ENCODE measurements at places on chromosomes 3 and 15. TPM values are rescaled to one million over a fixed set of nuclear protein-coding genes. Genes with fewer than 3 reads are reported as not detected.

- no peak for DNase-seq
Observed at GRCh38 chr3:40557575-40558161, 32.9 kb downstream of the ZNF621 start.

DNA sequence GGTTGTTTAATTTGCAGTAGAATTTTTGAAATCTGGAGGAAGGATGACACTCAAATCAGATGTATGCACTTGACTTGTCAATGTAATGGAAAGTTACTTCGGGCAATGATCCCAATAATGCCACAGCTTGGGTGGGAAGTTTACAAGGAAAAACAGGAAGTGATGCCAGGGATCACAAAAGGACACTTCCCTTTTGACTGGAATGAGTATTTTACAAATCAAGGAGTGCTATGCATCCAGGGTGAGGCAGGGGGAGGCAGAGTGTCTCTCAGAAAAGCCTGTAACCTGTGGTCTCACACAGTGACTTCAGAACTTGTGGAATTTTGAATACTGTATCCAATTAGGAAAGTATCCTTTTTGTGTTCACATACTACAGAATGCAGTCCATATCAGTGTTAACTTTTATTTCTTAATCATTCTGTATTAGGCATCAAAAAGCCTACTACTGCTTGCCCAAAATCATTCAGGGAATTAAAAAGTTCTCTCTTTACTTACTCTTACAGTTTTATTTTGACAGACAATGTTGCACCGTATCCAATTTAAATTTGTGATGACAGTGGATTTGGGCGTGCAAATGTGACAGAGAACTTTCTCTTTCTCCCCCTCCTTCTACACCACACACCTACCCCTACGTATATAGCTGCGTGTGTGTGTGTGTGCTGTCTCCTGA lies 445.1 kb downstream of the MECOM start:
- DNase-seq, result no peak

- no peak for DNase-seq
Observed at GRCh38 chr15:71333839-71334238, 218.6 kb downstream of the THSD4 start.

DNA sequence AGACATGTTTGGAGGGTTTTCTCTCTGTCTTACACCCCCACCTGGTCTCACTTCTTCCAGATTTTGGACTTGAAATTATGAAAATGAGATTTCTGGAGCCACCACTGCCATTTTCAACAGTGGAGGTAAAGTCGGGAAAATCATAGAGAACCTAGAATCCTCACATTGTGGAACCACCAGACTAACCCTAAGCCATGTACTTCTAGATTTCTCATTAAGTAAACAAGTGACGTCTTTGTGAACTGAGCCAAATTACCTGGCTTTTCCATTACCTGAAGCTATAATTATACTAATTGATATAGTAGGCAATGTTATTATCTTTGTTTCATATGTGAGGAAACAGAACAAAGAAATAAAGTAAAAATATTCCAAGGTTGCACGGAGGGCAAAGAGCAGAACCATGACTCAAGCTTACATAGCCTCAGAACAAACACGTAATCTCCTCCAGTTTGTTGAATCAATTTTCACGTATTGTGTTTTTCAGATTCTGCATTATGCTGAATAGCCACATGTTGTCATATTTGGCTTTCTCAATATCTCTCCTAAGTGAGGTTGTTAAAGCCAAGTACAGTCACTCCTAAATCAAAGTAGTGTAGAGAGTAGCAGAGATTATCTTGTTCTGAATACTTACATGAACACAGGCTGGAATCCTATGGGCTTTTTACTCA lies 101.3 kb upstream of the CMC1 start:
- DNase-seq, result no peak

DNA sequence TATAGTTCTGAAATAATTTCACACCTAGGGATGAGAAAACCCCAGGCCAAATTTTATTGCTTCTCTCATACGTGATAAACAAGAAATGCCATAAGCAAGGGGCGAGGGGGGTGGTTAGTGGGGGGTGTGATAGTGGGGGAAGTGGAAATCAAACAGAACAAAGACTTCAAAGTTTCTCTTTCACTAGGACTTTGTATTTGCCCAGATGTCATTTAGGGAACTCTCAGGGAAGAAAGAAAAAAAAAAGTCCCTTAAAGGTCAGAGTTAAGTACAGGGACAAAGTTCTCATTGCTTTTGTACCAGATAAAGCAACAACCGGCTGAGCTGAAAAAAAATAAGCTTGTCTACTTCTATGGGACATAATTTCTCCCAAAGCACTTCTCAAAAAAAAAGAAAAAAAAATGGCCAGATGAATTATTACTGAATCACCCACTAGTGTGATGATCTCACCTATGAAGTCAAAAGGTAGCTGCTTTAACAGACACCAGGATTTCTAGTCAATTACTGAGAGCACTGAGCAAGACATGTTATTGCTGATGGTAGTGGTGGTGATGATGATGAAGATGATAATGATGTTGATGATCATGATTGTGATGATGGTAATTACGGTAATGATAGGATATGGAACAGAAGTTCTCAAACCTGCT lies 56.2 kb downstream of the FHIT start:
- no peak for DNase-seq

GRCh38 chr3:119494597-119494996 lies 3.8 kb upstream of the TIMMDC1 start:
- DNase-seq, result no peak

DNA sequence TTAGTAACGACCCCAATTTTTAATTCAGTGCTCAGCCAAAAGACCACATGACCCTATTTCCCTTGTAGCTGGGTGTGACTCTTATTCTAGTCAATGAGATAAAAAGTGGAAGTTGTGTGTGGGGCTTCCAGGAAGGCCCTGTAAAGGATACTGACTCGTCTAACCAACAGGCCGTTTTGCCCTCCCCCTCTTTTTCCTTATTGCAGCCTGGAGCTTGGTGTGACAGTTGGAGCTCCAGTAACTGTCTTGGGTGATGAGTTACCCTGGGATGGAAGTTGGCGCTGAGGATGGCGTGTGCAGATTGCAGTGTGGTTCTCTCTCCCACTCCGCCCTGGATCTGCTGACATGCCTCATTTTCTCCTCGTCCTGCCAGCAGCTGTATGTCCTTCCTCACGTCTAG lies 209.3 kb upstream of the PROK2 start:
- no peak for DNase-seq

DNA sequence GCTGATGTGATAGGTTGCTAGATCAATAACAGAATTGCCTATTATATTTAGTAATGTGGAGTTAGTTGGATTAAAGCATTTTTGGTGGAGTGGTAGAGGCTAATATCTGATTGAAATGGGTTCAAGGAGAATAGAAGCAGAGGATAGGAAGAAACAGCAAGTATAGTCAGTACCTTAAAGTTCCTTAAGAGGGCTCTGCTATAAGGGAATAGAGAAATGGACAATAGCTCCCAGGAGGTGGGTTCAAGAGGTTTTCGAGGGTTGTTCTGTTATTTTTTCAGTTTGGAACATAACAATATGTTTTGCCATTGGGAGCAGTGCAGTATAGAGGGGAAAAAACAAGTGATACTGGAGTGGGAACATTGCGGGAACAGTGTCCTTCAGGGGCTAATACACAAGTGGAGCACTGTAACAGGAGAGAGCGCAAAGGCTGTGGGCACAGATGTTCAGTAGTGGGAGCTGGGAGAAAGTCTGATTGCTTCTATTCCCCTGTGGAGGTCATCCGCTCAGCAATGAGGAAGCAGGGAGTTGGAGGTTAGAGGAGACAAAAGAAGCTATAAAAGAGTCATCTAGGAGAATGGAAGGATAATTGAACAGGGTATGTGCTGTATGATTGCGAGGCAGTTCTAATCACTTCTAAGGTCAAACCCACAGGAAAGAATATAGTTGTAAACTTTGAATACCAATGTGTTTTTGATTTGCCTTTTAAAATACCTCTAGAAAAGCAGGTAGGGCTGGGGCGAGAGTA lies 3.3 kb downstream of the MRPS11 start:
- DNase-seq, result no peak

- no peak for DNase-seq
Observed at GRCh38 chr15:47412136-47412535, 305.2 kb upstream of the SEMA6D start.

MESP1 gene
- 0.43 TPM for polyA plus RNA-seq

DNA sequence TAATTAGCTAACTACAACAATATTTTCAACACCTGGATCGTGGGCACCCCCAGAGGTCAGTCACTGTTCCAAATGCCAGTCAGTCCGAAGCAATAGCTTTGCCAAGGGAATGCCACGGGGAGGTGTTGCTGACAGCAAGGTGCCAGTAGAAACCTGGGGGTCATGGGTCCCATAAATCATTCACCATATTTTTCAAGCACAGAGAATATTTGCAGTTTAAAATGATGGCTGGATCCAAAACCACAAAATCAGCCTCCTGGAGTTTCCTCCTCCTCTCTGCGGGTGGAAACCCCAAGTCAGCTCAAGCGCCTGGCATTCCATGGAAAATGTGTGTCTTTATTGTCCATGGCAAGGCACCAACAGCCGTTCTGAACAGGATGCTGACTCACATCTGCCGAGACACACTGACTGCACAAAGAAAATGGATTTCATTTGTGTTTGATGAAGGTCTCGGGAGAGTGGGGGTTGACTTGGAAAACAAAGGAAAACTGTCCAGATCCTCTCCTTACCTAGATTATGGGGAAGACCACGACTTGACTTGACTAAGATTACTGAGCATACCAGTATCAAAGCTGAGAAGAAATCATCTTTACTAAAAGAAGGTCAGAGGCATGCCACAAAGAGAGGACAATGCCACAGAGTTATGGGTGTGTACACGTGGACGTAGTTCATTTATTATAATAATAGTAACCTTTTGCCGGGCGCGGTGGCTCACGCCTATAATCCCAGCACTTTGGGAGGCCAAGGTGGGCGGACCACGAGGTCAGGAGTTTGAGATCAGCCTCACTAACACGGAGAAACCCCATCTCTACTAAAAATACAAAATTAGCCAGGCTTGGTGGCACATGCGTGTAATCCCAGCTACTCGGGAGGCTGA lies 26.4 kb downstream of the ANXA2 start:
- no peak for DNase-seq

DNA sequence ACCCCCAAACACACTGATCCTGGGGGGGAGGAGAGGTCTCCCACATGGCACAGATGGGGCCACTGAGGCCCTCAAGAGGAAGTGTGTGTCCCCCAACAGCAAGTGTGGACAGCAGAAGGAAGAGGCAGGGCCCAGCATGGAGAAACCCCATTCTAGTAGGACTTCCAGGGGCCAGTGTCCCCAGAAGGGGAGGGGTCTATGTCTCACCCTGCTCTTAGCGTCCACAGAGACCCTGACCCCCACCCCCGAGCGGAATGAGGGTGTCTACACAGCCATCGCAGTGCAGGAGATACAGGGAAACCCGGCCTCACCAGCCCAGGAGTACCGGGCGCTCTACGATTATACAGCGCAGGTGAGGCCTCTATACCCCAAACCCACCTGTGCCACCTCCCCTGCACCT lies 35.3 kb downstream of the TSPAN3 start:
- DNase-seq, result no peak

INSYN1 gene
- polyA plus RNA-seq, result 18.9 TPM

- DNase-seq, result no peak
Observed at GRCh38 chr3:133136114-133137041, 98.2 kb downstream of the TMEM108 start.

C15orf62 gene
- polyA plus RNA-seq, result 1.7 TPM

GRCh38 chr15:95832668-95833067 lies 497.8 kb upstream of the NR2F2 start:
- DNase-seq, result no peak

GRCh38 chr15:63015618-63016017 lies 26.9 kb upstream of the TPM1 start:
- no peak for DNase-seq

DNA sequence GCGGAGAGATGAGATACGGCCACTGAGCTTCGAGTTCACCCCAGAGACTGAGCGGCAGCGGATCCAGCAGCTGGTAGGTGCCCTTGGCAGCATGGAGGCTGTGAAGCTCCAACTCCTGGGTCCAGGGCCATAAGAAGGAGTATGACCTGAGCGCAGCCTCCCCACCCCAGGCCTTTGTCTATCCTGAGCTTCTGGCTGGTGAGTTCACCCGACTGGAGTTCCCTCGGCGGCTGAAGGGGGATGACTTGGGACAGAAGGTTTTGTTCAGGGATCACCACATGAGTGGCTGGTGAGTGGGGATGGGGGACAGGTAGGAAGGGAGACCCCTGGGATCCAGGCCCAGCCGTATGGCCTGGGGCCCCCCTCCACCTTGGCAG lies 2.6 kb downstream of the PPM1M start:
- no peak for DNase-seq

DNA sequence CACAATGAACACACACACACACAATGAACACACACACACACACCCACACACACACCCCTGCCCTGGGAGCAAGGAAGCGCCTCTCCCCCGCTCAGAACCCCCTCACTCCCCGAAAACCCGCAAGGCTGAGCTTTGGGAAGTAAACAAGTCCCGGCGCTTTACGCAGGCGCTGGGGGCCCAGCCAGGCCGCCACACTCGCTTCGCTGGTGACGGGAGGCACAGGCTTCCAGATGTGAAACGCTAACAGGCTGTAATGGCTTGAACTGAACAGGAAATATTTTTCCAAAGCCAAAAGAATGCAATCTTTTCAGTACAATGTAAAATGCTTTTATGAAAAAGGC lies 122.7 kb upstream of the IGF1R start:
- peak; percentile 43 for DNase-seq

SLC6A1 gene
- polyA plus RNA-seq, result 0.74 TPM

DNA sequence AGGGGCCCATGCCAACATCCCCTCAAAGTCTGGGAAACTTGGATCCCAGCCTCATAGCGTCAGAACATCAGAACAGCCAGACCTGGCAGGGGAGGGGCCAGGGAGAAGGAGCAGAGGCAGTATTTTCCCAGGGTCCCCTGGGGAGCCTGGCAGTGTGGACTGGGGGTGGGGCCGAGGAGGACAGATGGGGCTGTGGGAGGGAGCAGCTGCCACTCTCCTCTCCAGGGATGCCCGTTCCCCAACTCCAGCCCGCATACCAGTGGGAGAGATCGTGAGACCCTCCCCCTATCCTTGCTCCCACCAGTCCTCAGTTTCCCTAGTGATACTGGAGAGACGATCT lies 6.5 kb upstream of the DNAJB8 start:
- DNase-seq, result no peak

DNA sequence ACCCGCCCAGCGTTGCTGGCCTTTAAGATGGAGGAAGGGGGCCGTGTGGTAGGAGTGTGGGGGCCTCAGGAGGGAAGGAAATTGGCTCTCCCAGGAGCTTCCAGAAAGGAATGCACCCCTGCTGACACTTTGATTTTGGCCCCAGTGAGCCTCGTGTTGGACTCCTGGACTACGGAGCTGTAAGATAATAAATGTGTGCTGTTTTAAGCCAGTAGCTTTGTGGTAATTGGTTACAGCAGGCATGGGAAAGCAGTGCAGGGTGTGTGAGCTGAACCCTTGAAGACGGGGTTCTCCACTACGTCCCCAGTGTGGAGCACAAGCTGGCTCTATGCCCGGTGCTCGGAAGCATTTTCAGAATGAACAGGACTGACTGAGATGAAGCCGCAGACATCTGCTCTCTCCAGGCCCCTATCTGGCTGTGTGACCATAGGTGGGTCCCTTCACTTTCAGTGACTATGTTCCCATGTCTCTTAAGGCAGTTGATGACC lies 22.9 kb upstream of the CGNL1 start:
- no peak for DNase-seq

Data from right renal cortex interstitium (tissue), 3 donors.